Activated naive CD4-positive, alpha-beta T cell treated with anti-CD3 and anti-CD28 coated beads, Interleukin-2, amount 10 ng/mL, durations not matched to agents 7 days and 5 days (primary cell): ENCODE measurements at places on chromosomes 16 and 17.

GRCh38 chr17:60993497-60993896 lies 315.8 kb downstream of the BCAS3 start:
- no peak for DNase-seq

- no peak for DNase-seq
Measured at GRCh38 chr17:51817117-51817516, 341.4 kb downstream of the CA10 start.

- no peak for DNase-seq
Measured at GRCh38 chr17:67364847-67365737, 1.3 kb downstream of the PSMD12 start.

DNA sequence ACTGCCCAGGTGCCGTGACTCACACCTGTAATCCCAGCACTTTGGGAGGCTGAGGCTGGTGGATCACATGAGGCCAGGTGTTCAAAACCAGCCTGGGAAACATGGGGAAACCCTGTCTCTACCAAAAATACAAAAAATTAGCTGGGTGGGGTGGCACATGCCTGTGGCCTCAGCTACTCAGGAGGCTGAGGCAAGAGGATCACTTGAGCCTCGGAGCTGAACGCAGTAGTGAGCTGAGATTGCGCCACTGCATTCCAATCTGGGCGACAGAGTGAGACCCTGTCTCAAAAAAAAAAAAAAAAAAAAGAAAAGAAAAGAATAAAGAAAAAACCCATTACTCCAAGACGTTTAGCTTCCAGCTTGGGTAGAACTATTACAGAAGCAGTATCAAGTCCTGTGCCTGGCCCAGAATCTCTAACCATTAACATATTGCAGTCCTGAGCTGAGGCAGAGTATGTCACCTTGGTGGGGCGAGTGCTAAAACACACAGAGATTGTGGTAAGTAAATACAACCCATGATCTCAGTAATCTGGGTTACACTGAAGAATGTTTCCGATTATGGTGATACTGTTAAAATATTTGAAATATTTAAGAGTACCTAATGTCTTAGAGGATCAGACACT lies 23.2 kb upstream of the CFAP20 start:
- DNase-seq = no peak

DNA sequence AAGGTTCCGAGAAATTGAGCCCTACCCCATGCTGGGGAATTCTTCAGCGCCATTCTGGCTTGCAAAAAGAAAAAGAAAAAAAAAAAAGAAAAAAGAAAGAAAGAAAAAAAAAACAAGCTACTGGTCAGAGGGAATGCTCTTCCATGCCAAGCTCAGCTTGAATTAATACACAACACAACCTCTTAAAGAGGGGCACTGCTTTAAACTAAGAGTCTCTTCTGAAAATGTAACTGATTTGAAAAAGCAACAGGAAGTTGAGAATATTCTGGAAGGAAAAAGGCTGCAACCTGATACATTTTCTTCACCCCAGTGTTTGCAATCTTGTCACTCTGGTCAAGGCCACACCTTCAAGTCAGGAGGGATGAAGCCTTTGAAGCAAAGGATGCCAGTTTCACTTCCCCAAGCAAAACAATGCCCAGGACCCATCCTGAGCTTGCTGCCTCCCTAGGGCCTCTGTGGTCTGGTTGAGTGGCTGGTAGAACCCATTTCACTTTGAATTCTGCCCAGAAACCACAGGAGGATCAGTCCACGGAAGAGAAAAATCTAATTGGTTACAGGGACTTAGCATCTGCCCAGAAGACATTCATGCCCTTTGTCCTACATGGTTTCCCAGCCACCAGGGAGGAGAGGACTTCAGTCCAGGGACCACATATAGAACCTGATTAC lies 389.7 kb downstream of the SOX9 start:
- DNase-seq = no peak

DNA sequence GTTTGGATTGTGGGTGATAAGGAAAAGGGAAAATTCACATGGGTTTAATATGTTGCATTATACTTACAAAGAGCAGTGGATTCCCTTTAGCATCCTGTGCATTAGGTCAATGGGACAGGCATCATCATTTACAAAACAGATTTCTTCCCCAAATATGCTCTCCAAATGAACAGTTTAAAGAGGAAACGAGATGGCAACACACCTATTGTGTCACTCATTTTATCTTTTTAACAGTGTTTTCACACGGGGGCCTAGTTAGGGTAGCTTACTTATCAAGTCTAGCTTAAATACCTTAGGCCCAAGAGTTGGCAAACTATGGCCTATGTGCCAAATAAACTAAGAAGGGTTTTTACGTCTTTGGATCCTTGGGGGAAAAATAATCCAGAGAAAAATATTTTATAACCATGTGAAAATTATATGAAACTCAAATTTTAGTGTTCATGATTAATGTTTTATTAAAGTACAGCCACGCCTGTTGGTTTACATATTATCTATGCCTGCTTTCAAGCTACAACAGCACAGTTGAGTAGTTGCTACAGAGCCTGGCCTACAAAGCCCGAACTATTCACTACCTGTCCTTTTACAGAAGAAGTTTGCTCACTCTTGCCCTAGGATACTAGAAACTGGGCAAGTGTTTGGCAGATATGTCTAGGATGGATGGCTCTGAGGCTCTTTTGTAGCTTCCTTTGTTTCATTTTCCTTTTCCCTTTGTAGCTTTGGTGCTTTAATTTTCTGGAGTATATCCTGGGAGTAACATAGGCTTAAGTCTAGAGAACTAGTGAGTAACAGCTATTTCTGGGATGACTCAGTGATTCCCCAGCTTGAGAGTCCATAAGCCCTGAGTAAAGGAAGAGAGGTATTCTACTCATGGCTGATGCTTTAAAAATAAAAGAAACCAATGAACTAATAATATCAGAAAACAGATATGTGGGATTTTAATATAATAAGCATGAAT lies 12.4 kb downstream of the NUP93 start:
- DNase-seq = no peak

DNA sequence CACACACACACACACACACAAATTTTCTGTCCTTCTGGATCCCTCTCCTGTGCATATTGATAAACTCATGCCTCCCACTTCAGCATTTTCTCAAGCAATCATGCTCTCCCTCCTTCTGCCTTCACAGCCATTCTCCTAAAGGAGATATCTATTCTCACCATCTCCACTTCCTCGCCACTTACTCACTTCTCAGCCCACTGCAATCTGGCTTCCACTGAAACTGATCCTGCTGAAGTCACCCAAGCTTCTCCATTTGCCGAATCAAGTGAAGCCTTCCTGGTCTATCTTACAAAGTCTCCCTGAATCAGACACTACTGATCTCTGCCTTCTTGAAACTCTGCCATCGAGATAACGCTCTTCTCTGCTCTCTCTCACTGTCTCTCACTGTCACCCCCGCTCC lies 54.0 kb upstream of the GNAO1 start:
- DNase-seq = no peak

DNA sequence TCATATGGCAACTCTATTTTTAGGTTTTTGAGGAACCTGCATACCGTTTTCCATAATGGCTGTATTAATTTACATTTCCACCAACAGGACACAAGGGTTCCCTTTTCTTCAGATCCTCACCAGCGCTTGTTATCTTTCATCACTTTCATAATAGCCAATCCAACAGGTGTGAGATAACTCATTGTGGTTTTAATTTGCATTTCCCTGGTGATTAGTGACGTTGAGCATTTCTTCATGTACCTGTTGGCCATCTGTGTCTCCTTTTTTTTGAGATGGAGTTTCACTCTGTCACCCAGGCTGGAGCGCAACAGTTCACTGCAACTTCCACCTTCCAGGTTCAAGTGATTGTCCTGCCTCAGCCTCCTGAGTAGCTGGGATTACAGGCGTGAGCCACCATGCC lies 36.2 kb upstream of the ABCC3 start:
- DNase-seq = no peak

- no peak for DNase-seq
Measured at GRCh38 chr16:57824888-57825287, 22.6 kb upstream of the KIFC3 start.

DNA sequence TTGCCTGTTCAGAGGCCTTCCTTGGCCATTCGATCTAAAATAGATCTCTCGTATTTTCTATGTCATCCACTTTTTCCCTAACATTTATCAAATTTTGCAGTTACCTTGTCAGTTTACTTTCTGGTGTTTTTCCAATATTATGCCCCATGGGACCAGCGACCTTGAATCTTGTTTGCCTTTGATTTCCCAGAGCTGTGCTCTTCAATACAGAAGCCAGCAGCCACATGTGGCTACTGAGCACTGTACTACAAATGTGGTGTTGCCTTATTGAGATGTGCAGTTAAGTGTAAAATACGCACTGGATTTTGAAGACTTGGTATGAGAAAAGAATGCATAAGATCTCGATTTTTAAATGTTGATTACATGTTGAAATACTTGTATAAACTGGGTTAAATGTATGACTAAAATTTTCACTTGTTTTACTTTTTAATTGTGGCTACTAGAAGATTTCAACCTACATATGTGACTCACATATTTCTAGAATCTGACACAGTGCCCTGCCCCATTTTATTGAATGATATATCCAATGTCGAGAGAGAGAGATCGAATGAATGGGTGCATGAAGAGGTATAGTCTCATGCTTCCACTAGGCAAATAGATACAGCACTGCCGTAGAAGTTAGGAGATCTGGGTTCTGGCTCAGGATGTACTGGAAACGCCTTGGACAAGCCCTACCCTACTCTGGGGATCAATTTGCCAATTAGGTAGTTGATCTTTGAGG lies 824 bp upstream of the PSME3 start:
- DNase-seq = no peak

DNA sequence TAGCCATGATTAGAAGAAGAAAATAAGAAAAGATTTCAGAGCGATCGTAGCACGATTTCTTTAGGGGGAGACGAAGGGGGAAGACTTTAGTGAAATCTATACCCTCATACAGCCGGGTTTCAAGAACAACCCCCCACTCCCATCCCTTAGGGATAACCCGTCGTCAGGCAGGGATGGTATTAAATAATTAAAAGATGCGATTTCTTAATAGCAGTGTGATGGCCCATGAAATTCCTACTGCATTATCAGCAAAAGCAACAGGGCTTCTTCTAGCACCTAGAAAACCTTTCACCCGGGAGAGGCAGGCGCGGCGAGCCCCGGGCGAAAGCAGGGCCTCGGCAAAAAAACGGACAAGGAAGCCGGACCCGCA lies 1.4 kb downstream of the CDH11 start:
- no peak for DNase-seq

GRCh38 chr17:81096741-81097133 lies 61.8 kb downstream of the BAIAP2 start:
- no peak for DNase-seq

- no peak for DNase-seq
Measured at GRCh38 chr16:76780556-76780955, 410.4 kb upstream of the MON1B start.

DNA sequence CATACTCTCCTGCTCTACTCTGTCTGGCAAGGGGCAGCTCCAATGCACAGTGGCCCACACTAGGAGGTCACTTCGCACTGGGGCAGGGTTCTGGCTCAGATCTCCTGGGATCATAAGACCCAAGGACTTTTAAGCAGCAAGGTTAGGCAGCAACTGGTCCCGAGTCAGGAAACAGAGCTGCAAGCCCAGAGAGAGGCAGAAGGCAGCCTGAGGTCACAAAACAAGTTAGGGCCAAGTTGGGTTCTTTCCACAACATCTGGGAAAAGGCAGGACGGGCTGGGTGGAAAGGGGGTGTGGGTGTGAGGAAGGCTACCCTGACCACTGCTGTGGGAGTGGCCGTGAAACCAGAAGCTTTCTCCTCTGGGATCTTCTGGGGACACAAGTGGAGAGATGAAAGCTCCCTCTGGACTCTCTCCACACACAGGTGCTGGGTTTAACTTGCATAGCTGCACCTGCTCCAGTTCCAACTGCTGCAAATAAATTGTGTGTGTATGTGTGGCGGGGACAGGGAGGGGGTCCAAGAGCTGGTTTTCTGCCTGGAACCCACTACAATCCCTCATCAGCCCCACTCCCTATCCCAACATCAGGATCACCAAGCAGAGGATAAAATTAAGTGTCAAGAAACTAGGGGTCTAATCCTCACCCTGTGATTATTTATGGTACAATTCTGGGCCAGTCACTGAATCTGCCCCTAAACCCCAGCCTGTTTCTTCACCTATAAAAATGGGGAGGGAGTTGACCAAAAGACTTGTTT lies 8.0 kb upstream of the TSPOAP1 start:
- DNase-seq = no peak
